ENCODE measurements at places on chromosomes 1 and 21.

- DNase-seq: peak; percentile 91
These were observed 4.4 kb upstream of the ZNF692 start for GRCh38 chr1:248862998-248863881.

- DNase-seq: no peak
These were observed 23.8 kb downstream of the EPHA10 start for GRCh38 chr1:37741130-37741529.

- DNase-seq: peak; percentile 43
These were observed 18.3 kb downstream of the HYI start for GRCh38 chr1:43435146-43436145.

GRCh38 chr1:227896710-227897655, 50.7 kb downstream of the WNT9A start:
- no peak for DNase-seq

DNA sequence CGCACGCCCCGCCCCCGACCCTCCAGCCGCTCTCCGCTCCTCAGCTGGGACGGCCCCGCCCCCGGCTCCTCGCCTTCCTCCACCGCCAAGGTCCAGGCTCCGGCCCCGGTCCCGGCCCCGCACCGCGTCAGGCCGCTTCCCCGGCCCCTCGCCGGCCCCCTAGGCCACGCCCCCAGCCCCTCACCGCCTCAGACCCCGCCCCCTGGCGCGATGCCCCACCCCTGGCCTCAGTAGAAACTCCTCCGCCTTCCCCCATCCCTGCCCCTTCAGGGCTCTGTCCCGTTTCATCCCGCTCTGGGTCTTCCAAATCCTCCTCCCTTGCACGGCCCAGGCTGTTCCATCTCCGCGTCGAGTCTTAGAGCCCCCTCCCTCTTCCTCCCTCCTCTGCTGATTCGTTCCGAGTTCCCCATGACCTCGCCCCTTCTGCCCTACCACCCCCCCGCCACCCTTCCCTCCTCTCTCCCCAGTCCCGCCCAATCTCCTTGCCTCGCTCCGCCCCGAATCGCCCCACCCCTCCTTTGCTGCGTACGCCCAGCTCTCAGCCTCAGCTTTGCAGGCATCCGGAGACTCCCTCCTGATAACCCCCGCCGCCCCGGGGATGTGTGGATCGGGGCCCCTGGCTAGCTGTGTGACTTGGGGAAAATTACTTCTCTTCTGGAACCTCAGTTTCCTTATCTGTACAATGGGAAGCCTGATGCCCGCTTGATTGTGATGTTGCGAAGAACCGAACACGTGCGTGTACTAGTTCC, 448 bp upstream of the ASAP3 start:
- peak; percentile 89 for DNase-seq

- no peak for DNase-seq
These were observed 1144.1 kb upstream of the ADGRL2 start for GRCh38 chr1:80656641-80657040.
